ENCODE measurements at places on chromosomes 6 and 20. TPM values are rescaled to one million over a fixed set of nuclear protein-coding genes. Genes with fewer than 3 reads are reported as not detected.
A peak's percentile ranks its signal among the peaks of the same experiment; 100 is the strongest.

ZSCAN16 gene
- total RNA-seq: 1.4 TPM

MYO6 gene
- total RNA-seq: 17.3 TPM

DNA sequence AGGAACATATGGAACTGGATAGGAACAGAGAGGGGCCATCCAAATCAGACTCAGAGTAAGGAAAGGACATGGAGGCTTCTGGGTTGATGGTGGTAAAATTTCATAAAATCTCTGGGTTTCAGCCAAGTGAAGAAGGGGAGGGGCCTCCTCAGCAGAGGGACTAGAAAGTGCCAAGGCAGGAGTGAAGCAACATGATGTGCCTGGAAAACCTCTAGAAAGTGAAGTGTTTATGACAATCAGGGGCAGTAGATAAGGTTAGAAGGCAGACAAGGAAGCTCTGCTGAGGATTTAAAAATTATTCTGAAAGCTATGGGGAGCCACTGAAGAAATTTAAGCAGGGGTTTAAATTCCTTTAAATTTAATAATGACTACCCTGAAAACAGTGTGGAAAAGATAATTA lies 126.0 kb upstream of the TENT5A start:
- H3K27me3 ChIP-seq: no peaks in the 10 kb centered on the region
- DNase-seq: no peak
- H3K4me3 ChIP-seq: no peak overlapping the region
- H3K36me3 ChIP-seq: peaks cover 20% of the 10 kb centered on the region
- peaks cover 30% of the 10 kb centered on the region for H3K4me1 ChIP-seq
- no peak overlapping the region for H3K27ac ChIP-seq

DNA sequence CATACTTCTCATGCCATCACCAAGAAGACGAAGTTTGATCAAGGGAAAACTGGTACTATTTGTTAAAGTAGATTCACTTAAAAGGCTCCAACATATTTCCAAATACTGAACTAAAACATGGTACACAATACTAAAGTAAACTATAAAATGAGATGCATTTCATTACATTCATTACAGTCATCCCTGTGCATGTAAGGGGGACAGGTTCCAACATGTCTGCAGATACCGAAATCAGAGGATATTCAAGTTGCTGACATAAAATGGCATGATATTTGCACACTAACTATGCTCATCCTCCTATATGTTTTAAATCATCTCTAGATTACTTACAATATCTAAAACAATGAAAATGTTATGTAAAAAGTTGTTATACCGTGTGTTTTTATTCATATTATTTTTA lies 893.9 kb upstream of the MANEA start:
- no peaks in the 10 kb centered on the region for H3K27me3 ChIP-seq
- no peaks in the 10 kb centered on the region for H3K4me1 ChIP-seq
- no peak for DNase-seq
- H3K36me3 ChIP-seq: no peaks in the 10 kb centered on the region
- no peak overlapping the region for H3K27ac ChIP-seq
- H3K4me3 ChIP-seq: no peak overlapping the region

DNA sequence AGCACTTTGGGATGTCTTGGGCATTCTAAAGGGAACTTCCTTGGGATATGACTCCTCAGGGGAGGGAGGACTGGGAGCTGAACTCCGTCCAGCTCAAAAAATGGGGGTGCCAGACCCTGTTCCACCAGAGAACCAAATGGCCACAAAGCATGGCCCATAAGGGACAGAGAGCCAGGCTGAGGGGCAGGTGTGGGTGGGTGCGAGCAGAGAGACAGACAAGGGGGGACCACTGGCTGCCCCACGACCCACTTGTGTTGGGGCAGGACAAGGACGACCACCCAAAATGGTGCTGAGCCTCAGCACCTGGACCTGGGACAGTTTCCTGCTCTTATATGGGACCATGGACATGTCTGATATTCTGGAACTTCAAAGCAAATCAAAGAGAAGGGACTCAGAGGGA lies 148.2 kb upstream of the MLN start:
- no peak for DNase-seq
- H3K27me3 ChIP-seq: peaks cover 56% of the 10 kb centered on the region
- no peaks in the 10 kb centered on the region for H3K4me1 ChIP-seq
- no peaks in the 10 kb centered on the region for H3K36me3 ChIP-seq
- H3K4me3 ChIP-seq: no peak overlapping the region

- H3K4me3 ChIP-seq: no peak overlapping the region
- no peak for DNase-seq
- H3K36me3 ChIP-seq: no peaks in the 10 kb centered on the region
- H3K27me3 ChIP-seq: peaks cover 13% of the 10 kb centered on the region
- peaks cover 15% of the 10 kb centered on the region for H3K4me1 ChIP-seq
These were observed 20.2 kb upstream of the TNFAIP3 start for GRCh38 chr6:137846772-137847313.

DNA sequence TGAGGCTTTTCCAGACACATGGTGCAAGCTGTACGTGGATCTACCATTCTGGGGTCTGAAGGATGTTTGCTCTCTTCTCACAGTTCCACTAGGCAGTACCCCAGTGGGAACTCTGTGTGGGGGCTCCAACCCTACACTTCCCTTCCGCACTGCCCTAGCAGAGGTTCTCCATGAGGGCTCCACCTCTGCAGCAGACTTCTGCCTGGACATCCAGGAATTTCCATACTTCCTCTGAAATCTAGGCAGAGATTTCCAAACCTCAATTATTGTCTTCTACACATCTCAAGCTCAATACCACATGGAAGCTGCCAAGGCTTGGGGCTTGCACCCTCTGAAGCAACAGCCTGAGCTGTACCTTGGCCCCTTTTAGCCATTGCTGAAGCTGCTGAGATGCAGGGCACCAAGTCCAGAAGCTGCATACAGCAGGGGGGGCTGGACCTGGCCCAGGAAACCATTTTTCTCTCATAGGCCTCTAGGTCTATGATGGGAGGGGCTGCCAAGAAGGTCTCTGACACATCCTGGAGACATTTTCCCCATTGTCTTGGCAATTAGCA lies 11.6 kb downstream of the PDSS2 start:
- no peak overlapping the region for H3K4me3 ChIP-seq
- peaks cover 27% of the 10 kb centered on the region for H3K4me1 ChIP-seq
- H3K36me3 ChIP-seq: peaks cover 37% of the 10 kb centered on the region
- no peaks in the 10 kb centered on the region for H3K27me3 ChIP-seq
- no peak overlapping the region for H3K27ac ChIP-seq

DNA sequence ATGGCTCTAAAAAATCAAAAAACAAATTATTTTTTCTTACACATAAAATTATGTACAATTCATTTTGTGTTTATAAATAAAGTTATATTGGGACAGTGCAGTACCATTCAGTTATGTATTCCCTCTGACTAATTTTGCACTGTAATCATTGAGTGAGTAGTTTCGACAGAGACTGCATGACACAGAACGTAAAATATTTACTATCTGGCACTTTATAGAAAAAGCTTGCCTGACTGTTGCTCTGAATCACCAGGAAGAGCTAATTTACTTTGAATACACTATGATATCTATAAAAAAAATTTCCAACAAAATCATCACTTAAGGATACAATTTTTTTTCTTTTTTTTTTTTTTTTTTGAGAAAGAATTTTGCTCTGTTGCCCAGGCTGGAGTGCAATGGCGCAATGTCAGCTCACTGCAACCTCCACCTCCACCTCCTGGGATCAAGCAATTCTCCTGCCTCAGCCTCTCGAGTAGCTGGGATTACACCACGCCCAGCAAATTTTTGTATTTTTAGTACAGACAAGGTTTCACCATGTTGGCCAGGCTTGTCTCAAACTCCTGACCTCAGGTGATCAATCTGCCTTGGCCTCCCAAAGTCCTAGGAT lies 11.0 kb upstream of the KHDC1L start:
- no peak overlapping the region for H3K4me3 ChIP-seq
- peak overlapping the region; percentile 89 for H3K27ac ChIP-seq
- DNase-seq: peak; percentile 97
- peaks cover 5% of the 10 kb centered on the region for H3K36me3 ChIP-seq

ABCF1 gene
- 68.4 TPM for total RNA-seq

DNA sequence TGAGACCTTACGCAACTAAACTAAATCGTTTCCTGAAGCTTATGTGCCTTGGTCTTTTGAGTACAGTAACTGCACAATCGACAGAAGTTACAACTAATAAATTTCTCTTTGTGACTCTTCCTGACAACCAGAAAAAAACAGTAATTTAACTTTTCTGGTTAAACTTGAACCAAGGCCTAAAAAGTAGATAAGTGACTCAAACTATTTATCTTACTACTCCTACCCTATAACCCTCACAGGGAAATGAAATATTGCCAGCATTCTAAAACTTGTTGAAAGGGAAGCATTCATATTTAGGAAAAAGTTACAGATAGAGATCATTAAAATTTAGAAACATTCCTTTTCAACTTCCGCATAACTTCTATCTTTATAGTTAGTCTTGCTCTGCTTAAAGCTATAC lies 1034.4 kb downstream of the EYS start:
- no peak overlapping the region for H3K4me3 ChIP-seq
- no peaks in the 10 kb centered on the region for H3K4me1 ChIP-seq
- H3K27ac ChIP-seq: no peak overlapping the region
- DNase-seq: no peak

DNA sequence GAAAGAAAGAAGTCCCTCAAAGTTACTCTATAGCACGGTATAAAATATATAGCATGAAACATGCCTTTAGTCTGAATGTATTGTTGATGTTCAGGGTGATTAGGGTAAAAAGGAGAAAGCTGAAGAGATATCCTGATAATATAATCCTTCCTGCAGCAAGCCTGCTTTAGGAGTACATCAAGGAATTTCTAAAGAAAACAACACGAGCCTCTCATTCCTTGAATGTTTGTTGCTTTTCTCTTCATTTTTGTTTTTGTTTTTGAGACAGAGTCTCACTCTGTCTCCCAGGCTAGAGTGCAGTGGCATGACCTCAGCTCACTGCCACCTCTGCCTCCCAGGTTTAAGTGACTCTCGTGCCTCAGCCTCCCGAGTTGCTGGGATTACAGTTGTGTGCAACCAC lies 79.1 kb downstream of the CD164 start:
- H3K27me3 ChIP-seq: peaks cover 14% of the 10 kb centered on the region
- peaks cover 28% of the 10 kb centered on the region for H3K4me1 ChIP-seq
- no peaks in the 10 kb centered on the region for H3K36me3 ChIP-seq
- DNase-seq: no peak
- peak overlapping the region; percentile 28 for H3K4me3 ChIP-seq

- H3K27ac ChIP-seq: peak overlapping the region; percentile 5
- H3K36me3 ChIP-seq: peaks cover 10% of the 10 kb centered on the region
- peaks cover 62% of the 10 kb centered on the region for H3K4me1 ChIP-seq
- DNase-seq: peak; percentile 16
These were observed 62.4 kb upstream of the TMEM200A start for GRCh38 chr6:130303431-130303830.

DNA sequence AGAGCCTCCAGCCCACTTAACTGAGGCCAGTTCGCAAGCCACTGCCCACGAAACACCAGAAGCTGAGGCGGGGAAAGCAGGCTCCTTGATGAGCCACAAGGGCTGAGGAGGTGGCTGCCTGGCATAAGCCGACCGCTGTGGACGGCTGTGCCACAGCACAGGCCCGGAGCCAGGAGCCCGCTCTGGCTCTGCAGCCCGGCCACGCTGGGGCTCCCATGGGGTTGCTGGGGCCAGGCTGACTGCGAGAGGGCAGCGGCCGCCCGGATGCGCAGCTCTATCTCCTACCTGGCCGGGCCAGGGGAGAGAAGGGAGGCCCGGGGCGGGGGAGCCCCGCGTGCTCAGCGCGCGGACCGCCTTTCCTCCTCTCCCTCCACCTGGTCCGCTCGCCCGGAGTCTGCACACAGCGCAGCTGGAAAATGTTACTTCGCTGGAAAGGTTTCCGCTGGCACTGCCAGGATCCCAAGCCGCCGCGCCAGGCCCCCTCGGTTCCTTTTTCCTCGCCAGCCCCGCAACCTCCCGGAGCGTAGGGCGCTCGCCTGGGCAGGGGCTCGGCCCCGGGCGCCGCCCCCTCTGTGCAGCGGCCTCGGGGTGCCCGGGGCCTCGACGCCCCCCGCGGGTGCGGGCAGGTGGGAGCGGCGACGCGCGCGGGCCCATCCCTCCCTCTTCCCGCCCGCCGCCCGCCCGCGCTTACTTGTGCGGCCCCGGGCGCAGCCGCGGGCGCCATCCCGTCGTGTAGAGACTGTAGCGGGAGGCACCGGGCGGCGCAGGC lies 657 bp downstream of the EMILIN3 start:
- H3K36me3 ChIP-seq: no peaks in the 10 kb centered on the region
- H3K27me3 ChIP-seq: peaks cover 41% of the 10 kb centered on the region
- H3K4me3 ChIP-seq: 0 out of 2 replicates have a peak overlapping the region, but pooled peaks have one; percentile 4
- no peak for DNase-seq

- H3K4me1 ChIP-seq: no peaks in the 10 kb centered on the region
- peaks cover 3% of the 10 kb centered on the region for H3K27me3 ChIP-seq
- no peaks in the 10 kb centered on the region for H3K36me3 ChIP-seq
- DNase-seq: peak; percentile 25
- H3K27ac ChIP-seq: no peak overlapping the region
These were observed 219.8 kb upstream of the ARID1B start for GRCh38 chr6:156557251-156557910.

- no peak overlapping the region for H3K27ac ChIP-seq
- no peaks in the 10 kb centered on the region for H3K36me3 ChIP-seq
- no peak for DNase-seq
- H3K4me1 ChIP-seq: no peaks in the 10 kb centered on the region
- H3K27me3 ChIP-seq: no peaks in the 10 kb centered on the region
These were observed 178.6 kb upstream of the RGS17 start for GRCh38 chr6:153309651-153310050.

DNA sequence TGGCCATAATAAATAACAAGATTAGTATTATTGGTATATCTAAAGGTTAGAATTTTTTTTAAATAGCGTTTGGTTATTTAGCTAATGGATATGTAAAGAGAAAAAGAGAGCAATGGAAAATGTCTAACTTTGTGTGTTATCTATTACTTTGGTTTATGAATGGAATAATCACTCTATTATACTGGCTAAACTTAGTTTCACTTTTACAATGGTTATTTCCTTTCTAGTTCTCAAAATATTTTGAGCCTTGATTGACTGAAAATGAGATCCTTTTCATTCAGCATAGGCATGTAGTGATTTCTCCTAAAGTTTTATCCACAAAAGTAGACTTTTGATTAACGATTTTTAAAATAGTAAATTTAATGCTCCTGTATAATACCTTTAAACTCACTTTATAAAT lies 51.6 kb upstream of the MLIP start:
- peaks cover 8% of the 10 kb centered on the region for H3K4me1 ChIP-seq
- H3K27me3 ChIP-seq: peaks cover 3% of the 10 kb centered on the region
- H3K36me3 ChIP-seq: no peaks in the 10 kb centered on the region
- H3K27ac ChIP-seq: no peak overlapping the region
- H3K4me3 ChIP-seq: peak overlapping the region; percentile 46
- DNase-seq: no peak

HCRTR2 gene
- total RNA-seq: not detected

DNA sequence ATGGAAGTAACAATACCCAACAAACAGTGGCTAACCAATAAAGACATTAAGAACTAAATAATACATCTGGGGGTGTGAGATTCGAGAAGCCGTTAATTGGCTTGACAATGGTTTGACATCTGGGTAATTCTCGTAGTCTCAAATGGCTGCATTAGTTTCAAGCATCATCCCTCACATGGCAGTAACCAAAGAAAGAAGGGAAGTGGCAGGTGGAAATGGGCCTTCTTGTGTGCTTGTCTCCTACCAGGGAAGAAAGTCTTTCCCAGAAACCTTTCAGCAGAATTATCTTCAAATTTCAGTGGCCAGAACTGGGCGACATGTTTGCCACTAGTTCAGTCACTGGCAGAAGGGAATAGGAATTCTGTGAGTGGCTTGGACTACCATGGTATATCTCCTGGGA lies 10.4 kb downstream of the STK4 start:
- H3K36me3 ChIP-seq: peaks cover 56% of the 10 kb centered on the region
- H3K4me3 ChIP-seq: no peak overlapping the region
- H3K27ac ChIP-seq: no peak overlapping the region
- DNase-seq: no peak

Measured in HFFc6 (cell line).